CD4-positive, alpha-beta T cell (primary cell): ENCODE measurements at places on chromosomes 2 and 18.

- no peak for DNase-seq
Observed at GRCh38 chr2:185700883-185701282, 37.7 kb upstream of the FSIP2 start.

DNA sequence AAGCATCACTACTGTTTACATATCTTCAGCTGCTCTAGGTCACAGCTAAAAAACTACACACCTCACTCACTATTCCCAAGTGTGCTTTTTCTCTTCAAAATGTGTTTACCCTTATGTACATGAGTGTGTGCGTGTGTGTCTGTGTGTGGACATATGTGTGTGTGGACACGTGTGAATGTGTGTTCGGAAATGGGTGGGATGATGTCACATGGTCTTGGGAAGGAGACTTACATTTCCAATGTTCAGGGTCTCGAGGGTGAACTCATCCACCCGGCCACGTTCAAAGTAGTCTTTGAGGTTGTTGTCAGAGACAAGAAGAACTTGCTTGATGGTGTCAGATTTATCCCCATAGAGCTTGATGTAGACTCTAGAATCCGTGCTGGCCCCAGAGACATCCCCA lies 87.8 kb downstream of the LOXHD1 start:
- DNase-seq = no peak

DNA sequence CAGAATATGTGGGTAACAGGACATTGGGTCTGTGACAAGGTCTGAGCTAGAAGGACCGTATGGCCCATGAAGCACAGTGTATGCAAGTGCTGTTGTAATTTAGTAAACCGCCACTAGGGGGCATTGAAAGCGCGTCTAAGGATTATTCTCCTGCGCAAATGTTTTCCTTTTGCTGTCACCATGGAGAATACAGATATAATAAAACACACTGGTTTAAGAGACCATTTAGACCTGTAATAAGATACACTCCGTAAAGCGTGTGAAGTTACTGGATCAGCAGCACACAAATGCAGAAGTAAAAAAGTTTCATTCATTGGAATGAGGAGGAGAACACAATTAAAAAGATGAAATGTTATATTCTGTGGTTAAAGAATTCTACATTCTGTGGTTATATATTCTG lies 272.4 kb downstream of the AGAP1 start:
- peak; percentile 68 for DNase-seq

DNA sequence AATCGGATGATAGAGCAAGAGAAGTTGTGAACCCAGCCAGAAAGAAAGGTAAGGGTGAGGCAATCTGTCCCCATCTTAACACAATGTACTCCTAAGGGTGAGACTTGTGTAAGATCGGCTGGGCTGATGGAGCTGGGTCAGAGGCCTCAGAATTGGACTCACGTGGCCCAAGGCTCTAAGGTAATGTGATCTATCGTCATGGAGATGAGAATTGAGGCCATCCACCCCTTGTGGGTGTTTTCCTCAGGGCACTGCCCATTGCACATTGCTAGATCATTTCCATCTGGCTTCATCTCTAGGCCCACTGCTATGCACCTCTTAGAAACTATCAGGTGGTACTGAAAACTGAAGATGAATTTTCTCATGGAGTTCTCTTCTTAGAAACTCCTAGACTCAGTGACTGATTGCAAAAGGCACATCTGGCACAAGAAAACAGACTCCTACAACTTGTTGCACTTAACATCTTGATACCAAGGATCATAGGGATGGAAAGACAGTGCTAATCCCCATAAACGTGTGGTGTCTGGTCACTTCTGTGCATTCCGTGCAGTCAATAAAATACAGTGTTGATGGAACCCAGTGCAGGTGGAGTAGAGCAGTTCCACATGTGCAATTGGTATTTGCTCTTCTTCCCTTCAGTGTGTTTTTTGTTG lies 228.9 kb upstream of the FOSL2 start:
- no peak for DNase-seq

DNA sequence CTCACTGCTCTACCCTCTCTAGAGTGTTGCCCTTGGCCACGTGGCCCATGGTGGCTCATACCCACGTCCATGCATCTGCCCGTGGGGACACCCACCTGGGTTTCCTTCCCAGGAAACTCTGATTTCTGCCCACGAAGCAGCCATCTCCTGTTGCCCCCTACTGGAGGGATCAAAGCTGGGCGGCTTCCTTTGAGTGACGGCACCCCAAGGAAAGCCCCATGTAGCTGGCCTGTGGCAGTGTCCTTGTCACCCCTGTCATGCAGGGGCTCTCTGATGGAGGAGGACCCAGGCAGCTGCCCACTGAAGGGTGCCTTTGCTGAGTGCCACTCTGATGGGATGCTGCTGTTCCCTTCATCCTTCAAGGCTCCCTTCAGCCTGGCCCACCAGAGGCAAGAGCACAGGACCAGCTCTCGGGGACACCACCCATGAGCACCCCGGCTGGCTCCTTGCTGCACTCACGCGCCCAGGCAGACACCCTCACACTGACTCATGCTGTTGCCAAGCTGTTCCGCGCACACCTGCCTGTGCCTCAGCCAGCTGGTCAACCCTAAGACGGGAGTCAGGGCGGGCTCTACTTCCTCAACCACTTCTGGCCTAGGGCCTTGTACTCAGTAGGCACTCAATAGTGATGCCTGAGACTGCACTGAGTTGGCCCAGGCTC lies 101.1 kb downstream of the CTIF start:
- DNase-seq = no peak

GRCh38 chr2:73250872-73251846 lies 17.1 kb downstream of the CCT7 start:
- no peak for DNase-seq

DNA sequence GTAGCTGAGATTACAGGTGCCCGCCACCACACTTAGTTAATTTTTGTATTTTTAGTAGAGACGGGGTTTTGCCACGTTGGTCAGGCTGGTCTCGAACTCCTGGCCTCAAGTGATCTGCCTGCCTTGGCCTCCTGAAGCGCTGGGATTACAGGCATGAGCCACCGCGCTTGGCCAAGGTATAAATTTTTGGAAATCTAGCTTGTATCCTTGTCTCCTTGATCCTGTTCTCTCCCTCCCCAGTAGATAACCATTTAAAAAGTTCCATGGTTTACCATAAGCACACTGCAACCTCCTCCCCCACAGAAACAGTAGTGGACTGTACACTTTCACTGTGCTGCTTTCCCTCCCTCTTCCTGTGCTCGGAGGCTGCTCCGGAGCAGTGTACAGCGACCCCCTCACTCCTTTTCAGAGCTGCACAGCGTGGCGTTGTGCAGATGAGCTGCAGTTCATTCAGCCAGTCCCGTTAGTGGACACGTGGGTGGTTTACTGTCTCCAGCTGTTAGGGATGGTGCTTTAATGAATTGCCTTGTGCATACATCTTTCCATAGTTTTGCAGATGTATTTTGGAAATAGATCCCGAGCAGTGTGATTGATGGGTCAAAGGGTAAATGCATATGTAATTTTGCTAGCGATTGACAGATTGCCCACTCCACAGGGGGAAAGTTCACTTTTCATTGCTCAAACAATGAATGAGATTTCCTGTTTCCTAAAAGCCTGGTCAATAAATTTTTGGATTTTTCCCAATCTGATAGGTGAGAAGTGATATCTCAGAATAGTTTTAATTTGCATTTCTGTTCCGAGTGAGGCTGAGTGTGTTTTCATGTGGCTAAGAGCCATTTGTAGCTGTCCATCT lies 14.8 kb downstream of the ASB1 start:
- DNase-seq = no peak

DNA sequence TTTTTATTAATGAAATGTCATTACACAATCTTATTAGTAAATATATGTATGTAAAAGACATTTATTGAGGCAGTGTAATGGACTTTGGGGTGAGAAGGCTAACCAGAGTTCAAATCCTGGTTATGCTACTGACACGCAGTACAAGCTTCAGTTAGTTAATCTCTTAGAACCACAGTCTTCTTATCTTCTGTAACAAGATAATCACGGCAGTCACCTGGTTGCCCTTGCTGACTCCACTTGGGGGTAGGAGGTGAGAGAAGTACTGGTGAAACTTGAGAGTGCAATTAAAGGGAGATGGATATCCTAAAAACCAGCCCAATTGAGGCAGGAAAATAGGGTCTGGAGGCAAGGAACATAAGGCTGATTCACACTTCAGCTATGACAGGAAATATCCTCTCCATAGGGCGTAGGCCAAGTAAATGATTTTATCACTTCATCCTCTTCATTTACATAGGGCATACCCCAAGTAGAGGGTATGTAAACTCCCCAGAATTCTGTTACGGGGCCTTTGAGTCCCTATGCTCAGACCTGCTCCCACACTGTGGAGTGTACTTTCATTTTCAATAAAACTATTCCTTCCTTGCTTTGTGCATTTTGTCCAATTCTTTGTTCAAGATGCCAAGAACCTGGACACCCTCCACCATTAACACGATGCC lies 21.3 kb downstream of the SKA1 start:
- no peak for DNase-seq

DNA sequence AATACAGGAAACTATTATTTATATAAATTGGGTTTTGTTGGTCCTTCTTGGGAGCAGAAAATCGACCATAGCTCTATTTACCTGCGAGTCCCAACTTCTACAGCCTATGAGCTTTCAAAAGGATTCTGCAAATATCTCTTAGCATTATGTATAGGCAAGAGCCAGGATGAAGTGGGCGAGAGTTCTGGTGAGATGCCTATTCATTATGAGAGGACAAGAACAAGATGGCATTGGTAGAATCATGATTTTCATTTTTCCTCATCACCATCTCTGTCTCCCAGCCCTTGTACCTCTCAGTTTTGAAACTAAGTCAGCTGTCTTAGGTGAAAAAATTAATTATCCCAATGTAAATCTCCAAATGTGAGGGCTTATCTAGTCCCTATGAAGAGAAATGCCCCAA lies 25.0 kb downstream of the WIPF1 start:
- DNase-seq = no peak

- no peak for DNase-seq
Observed at GRCh38 chr2:64402876-64403275, 51.1 kb upstream of the LGALSL start.

GRCh38 chr2:39568116-39568515 lies 97.6 kb upstream of the TMEM178A start:
- DNase-seq = no peak

- no peak for DNase-seq
Observed at GRCh38 chr2:135825550-135826176, 11.3 kb downstream of the LCT start.

GRCh38 chr2:133459590-133459989 lies 108.7 kb downstream of the NCKAP5 start:
- no peak for DNase-seq

DNA sequence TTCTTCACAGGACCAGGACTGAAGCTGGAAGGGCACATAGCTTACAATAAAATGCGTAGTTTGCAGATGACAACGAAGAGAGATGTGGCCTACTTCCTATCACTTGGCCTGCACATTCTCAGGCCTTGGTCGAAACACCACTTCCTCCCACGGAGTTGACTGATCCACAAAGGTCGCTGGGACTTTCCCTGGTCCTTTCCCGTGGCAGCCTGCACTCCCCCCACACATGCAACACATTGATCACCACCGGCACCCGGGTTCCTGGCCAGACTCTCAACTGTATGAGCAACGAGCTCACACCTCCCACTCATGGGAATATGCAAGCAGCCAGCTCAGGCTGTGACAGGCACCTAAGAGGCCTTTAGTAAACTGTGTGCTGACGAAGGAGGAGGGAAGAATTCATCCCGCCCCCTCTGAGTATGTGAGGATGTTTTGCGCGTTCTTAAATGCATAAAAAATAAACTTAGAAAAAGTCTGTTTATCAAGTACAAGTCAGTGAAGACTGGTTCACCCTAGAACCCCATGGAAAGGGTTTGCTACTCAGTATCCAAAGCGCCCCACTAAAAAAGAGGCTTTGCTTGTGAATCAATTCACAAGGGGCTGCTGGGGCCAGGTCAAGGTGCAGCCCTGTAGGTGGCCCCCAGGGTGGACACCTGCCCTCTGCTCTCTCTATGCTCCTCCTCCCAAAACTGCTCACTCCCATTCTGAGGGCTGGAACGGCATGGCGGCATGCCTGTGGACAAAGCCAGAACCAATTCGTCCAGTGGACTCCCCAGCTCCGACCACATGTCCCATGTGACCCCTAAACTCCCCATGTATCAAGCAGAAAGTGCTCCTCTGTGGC lies 154.3 kb downstream of the EIPR1 start:
- DNase-seq = peak; percentile 57

- no peak for DNase-seq
Observed at GRCh38 chr2:239188536-239188935, 212.3 kb downstream of the HDAC4 start.

DNA sequence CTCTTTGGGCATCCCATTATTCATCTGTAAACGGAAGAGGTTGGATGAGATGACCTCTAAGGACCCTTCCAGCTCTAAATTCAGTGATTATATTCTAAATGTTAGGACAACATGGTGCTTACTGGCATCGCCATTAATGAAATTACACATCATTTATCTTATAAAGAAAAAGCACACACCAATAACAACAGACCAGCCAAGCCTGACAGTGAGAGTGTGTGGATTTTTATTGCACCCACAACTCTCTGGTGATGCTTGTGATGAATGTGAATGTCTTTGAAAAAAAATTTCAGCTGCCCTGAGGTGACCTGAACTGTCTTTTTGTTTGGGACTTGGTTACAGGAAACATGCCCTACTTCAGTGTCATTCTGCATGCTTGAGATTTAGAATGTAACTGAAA lies 513.3 kb upstream of the NRP2 start:
- DNase-seq = no peak

- DNase-seq = no peak
Observed at GRCh38 chr2:54084600-54084999, 30.8 kb upstream of the ACYP2 start.

DNA sequence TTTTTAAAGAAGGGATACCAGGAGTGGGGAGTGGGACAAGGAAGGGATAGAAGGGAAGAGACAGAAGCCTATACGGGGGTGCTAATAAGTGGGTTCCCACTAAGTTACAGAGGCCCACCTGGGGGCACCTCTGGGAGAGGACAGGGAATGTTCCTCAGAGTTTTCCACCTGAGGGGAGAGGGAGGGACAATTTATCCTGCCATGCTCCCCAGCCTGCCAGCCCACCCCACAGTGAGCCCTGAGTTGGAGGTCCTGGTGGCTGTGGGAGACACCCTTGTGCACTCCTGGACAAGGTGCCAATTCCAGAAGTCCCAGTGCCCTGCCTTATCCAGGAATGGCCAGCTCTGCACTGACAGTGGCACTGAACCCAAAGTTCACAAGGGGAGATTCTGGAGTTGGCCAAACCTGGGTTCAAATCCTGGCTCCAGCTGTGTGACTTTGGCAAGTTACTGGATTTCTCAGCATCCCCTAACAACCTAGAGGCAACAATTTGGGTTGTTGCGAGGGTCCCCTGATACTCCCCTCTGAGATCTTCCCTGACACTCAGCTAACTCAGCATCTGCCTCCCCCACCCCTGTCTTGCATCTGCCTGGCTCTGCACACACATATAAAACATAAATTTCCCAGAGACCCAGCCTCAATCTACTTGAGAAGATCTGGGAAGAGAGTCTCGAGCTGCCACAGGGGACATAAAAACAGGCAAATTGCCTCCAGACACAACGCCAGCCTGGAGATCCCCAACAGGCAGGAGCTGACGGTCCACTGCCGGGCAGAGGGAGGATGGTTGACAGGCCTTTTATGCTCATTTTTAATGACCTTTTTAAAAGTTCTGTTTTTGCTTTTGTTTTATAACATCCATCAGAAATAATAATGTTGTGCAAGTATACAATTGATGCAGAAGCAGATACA lies 98.7 kb upstream of the ST3GAL5 start:
- no peak for DNase-seq

- DNase-seq = no peak
Observed at GRCh38 chr2:173881461-173881860, 83.7 kb downstream of the SP3 start.
